Activated CD4-positive, alpha-beta T cell treated with anti-CD3 and anti-CD28 coated beads, Interleukin-2, amount 50 U/mL, for 1 hour (primary cell): ENCODE measurements at places on chromosomes 11 and 22.

DNA sequence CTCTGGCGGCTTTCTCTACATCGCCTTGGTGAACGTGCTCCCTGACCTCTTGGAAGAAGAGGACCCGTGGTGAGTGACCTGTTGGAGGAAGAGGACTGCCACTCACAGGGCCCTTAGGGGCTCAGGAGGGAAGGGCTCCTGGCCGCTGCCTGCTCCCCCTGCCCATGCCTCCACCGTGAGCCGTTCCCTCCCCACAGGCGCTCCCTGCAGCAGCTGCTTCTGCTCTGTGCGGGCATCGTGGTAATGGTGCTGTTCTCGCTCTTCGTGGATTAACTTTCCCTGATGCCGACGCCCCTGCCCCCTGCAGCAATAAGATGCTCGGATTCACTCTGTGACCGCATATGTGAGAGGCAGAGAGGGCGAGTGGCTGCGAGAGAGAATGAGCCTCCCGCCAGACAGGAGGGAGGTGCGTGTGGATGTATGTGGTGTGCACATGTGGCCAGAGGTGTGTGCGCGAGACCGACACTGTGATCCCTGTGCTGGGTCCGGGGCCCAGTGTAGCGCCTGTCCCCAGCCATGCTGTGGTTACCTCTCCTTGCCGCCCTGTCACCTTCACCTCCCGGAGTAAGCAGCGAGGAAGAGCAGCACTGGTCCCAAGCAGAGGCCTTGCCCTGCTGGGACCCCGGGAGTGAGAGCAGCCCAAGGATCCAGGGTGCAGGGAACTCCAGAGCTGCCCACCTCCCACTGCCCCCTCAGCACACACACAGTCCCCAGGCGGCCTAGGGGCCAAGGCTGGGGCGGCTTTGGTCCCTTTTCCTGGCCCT, 6.9 kb downstream of the SLC39A13 start:
- no peak for DNase-seq

GRCh38 chr11:69311767-69312385, 17.9 kb downstream of the MYEOV start:
- no peak for DNase-seq

DNA sequence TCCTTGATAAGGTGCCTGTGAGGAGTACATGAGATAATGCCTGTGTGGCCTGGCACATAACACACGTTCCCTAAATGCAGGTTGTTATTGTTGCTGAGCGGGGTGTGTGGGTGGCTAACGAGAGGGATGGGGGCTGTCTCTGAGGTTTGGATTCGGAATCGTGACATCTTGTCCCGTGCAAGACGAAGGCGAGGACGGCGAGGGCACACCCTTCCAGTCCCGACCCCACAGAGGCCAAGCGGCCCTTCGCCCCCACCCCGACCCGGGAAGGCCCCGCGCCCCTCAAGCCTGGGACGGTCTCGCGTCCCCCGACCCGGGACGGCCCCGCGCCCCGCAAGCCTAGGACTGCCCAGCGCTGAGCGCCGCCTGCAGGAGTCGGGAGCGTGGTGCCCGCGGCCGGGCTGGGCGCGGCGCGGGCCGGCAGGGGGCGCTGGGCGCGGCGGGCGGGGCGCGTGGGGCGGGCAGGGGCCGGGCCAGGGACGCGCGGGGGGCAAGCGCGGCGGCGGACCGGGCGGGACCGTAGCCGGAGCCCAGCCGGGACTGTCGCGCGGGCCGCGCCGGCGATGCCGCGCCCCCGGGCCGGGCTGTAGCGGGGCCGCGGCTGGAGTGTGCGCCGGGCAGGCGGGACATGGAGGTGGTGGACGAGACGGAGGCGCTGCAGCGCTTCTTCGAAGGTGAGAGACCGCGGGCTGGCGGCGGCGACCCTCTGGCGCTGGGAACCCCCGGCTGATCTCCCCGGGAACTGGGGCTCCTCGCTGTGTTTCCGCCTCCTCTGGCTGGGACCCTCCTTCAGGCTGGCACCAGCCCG, at the start of gene MYRF:
MYRF (plus strand) TSS at position 520 of the 808 bp plus-strand sequence; CDS start at position 629, 109 bp downstream.
- DNase-seq: peak; percentile 56

DNA sequence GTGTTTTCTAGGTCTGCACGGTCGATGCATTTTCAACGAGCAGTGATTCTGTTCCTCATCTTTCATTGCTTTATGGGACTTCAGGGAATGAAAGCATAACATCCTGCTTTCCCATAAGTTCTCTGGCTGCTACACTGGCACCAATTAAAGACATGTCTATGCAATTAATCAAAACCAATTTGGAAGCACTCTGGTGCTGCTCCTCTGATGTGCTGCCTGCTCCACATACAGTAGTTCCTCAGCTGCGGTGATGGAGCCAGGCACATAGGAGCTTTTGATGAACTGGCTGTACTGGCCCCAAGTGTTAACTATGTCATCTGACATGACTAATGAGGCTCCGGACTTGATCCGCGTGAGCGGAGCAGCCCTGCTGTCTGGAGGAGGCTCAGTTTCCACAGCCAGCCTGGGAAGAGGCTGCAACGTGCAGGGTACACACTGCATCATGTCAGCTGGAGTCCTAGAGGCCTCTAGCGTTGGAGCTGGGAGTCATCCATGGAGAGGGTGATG, 29.8 kb downstream of the GVQW3 start:
- no peak for DNase-seq
